ENCODE measurements at places on chromosomes 5 and 9. TPM values are rescaled to one million over a fixed set of nuclear protein-coding genes. Genes with fewer than 3 reads are reported as not detected.

The C9orf50 gene
- total RNA-seq, result not detected

The SLC45A2 gene
- total RNA-seq, result 0.15 TPM

The PDZD2 gene
- total RNA-seq, result 71.1 TPM

The ARL14EPL gene
- not detected for total RNA-seq

The TYRP1 gene
- 0.23 TPM for total RNA-seq

The FAM221B gene
- total RNA-seq, result not detected

The SMIM33 gene
- total RNA-seq, result not detected

The KCNIP1 gene
- total RNA-seq, result 6.1 TPM

The SLC25A48 gene
- not detected for total RNA-seq

The CCL21 gene
- not detected for total RNA-seq

The PDE4D gene
- 9.4 TPM for total RNA-seq

The HSD17B3 gene
- not detected for total RNA-seq

The NUTM2F gene
- total RNA-seq, result not detected

The ZNF658 gene
- total RNA-seq, result 10.0 TPM

The SMIM32 gene
- total RNA-seq, result not detected

The FOXI1 gene
- 2.2 TPM for total RNA-seq

The LRRC70 gene
- total RNA-seq, result 35.0 TPM

The PDLIM4 gene
- 8.5 TPM for total RNA-seq
